NCI-H1417 (cell line): ENCODE measurements at places on chromosomes 1 and 21.
A peak's percentile ranks its signal among the peaks of the same experiment; 100 is the strongest.

DNA sequence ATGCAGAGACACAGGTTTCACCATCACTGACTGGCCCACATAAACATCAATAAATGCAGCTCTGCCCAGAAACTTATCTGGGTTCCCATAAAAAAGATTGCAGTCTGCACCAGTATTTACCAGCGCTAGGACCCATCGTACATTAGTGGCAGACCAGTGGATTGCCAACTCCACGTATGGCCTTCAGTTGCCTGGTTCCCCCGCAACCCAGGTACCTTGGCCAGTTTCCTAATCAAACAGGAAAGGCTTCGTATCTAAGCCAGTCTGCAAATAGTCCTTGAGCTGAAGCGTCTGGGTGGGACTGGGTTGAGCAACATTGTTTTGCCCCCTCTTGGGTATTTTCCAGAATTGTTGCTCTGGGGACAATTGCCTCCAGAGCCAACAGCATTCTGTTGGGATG is 1639.3 kb downstream of the MRPL39 start:
- no peak for DNase-seq

DNA sequence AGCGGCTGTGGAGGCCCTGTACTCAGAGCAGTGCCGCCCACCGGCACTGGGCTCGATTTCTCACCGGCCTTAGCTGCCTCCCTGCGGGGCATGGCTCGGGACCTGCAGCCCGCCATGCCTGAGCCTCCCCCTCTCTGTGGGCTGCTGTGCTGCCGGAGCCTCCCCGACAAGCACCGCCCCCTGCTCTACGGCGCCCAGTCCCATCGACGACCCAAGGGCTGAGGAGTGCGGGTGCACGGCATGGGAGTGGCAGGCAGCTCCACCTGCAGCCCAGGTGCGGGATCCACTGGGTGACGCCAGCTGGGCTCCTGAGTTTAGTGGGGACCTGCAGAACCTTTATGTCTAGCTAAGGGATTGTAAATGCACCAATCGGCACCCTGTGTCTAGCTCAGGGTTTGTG is 5.2 kb upstream of the SOD1 start:
- DNase-seq, result no peak

DNA sequence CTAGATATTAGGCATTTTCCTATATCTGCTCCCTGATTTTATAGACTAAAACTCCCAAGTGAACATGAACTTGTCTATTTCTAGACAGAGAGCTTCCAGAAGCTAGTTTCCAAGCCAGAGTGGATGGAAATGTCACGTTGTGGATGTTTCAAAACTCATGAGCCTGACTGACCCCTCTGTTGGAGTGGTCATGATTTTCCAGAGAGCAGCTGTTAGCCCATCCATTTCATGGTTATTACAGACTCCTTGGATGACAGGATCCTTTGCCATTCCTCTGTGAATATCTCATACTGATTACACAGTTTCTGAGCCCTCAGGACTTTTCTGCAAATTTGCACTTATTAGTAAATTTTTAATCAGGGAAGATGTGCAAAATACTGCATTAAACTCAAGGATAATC is 76.8 kb upstream of the ATF3 start:
- no peak for DNase-seq

GRCh38 chr1:45116340-45116739 is 90.1 kb downstream of the ZSWIM5 start:
- no peak for DNase-seq

DNA sequence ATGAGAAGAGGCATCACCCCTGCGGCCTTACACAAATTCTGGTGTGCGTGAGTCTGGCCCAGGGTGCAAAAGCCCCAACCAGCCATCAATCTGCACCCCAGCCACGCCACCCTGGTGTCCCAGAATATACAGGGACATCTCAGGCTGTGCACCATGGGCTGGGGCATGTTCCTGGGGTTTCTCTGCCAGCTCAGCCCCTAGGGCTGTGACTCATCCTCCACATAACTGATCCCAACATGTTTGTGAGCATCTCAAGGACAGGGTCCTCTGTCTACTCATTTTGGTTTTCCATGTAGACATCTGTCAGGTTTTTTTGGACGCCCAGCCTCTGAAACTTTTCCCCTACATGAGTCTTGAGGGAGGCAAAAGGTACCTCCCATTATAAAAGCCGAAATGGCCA is 511 bp downstream of the ZNF683 start:
- no peak for DNase-seq

- no peak for DNase-seq
Observed at GRCh38 chr21:42548687-42549406, 35.2 kb downstream of the SLC37A1 start.

GRCh38 chr1:116167625-116168276 is 56.6 kb downstream of the MAB21L3 start:
- DNase-seq, result no peak

- no peak for DNase-seq
Observed at GRCh38 chr1:3926956-3927355, 26.9 kb upstream of the C1orf174 start.

DNA sequence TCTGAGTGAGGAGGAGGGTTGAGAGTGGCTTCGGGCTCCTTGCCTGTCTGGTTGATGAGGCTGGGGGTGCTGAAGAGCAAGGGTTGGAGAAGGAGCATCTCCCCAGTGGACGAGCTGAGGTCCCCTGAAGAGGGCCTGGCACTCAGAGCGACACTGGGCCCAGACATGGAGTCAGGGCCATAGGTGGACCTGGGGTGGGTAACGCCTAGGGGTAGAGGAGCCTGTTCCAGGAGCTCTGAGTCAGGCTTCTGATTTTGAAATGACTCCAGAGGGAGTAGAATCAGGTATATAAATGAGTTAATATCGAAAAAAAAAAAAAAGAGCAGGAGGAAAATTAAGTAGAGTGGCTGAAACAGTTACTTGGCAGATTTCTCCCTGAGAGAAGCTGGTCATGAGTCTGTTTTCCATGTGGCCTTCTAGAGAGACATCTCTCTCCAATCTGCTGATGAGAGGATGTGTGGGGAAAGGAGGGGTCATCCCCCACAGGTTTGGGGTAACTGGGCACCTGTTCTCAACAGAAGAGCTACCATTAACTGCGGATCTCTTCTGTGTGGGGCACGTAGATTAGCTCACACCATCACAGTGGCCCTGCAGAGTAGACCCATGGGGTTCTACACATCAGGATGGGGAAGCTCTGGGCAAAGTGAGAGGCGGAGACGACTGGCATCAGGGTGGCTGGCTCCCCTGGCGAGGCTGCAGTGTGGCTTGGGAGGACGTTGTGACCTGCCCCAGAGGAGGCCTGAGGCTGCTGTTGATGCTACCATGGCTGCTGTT is 115.5 kb downstream of the DHRS3 start:
- no peak for DNase-seq

DNA sequence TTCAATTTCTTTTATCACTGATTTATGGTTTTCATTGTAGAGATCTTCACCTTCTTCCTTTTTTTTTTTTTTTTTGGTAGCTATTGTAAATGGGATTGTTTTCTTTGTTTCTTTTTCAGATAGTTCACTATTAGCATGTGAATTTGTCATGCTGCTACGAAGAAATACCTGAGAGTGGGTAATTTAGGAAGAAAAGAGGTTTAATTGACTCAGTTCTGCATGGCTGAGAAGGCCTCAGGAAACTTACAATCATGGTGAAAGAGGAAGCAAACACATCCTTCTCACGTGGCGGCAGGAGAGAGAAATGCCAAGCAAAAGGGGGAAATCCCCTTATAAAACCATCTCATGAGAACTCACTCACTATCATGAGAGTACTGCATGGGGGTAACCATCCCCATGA is 66.4 kb downstream of the DAB1 start:
- DNase-seq, result no peak

- peak; percentile 1 for DNase-seq
Observed at GRCh38 chr1:87980494-87980893, 651.8 kb downstream of the LMO4 start.

DNA sequence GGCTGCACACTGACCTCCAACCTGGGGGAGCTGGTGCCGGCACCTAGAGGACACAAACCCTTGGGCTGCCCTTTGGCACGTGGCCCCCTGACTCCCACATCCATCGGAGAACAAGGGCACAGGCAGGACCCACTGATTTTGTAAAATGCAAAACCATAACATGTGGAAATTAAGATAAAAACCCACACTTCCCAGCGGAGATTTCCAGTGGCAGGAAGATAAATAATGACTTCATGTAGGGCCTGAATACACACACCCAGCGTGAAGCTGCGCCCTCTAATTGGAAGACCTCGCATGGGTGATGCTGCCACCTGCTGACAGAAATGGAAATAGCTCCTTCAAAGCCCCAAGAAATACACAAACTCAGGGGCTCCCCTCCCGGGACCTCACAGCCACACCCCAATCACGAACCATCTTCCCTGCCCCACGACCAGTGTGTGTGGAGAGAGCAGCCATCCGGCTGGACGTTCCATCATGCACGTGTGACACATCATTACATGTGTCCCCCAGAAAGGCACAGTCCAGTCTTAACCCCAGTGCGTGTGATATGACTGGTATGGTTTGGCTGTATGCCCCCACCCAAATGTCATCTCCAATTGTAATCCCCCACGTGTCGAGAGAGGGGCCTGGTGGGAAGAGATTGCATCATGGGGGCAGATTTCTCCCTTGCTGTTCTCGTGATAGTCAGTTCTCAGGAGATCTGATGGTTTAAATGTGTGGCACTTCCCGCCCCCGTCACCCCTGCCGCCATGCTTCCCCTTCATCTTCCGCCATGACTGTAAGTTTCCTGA is 5.7 kb upstream of the TPRG1L start:
- peak; percentile 88 for DNase-seq

GRCh38 chr1:233738850-233739249 is 124.9 kb downstream of the KCNK1 start:
- no peak for DNase-seq

DNA sequence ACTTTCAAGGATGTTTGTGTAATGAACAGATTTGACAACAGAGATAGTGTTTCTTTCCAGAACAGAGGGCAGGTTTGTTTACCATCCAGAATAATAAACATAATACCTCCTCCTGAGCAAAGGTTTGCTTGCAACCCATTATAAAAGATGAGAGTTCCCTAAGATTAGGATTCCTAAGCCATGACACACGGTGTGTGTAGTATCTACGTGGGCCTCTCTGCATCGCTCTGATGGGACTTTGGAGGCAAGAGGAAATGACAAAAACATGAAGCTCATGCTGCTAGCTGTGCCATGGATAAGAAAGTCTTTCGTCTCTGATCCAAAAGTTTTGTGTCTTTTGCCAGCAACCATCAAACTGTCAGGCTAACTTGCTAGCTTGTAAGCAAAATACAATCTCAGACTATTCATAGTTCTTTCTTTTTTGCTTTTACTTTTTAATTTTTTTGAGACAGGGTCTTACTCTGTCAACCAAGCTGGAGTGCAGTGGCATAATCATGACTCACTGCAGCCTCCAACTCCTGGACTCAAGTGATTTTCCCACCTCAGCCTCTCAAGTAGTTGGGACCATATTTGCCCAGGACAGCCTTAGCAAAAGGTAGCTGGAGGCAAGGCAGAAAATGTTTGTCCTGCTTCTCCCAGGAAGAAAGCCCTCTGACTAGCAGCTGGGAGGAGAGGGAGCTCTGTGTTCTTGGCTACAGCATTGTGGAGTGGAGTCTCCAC is 81.1 kb downstream of the LHX4 start:
- DNase-seq, result no peak
